ENCODE measurements at places on chromosomes 2 and 18.

DNA sequence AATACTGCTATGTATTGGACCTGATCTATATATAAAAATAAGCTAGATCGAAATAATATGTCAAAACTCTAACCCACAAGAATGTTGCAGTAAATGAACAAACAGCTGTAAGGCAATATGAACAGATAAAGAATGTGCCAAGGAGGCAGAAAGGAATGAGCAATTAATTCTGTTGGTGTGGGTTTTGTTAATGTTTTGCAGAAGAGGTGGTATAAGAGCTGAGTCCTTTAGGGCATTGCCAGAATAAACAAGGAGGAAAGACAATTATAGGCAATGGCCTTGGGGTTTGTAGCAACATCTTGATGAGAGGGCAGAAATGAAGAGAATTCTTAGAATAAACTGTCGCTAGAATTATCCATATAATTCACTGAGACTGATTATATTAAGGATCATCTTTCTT, 240.9 kb upstream of the GULP1 start:
- peak; percentile 56 for DNase-seq

GRCh38 chr2:43482961-43483360, 112.9 kb downstream of the THADA start:
- no peak for DNase-seq

- DNase-seq = no peak
These were observed 28.4 kb downstream of the M1AP start for GRCh38 chr2:74619651-74620297.

DNA sequence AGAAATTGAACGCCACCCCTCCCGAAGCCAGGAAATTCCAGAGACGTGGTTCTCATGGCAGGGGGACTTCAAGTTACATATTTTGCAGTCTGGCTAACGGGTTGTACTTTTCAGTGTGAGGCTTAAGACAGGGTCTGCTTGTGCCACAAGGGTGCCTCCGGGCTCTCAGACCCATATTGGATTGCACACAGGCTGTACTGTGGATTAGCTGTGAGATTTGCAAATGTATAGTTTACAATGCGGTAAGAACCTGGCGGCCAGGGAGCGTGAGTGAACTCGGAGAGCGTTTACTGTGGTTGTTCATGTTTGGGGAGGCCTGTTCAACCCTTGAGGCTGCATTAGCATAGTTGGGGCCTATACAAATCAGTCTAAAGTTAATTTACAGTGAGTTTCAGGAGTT, 143.9 kb upstream of the SIX2 start:
- DNase-seq = no peak
